ENCODE measurements at places on chromosomes 13 and 19.

- DNase-seq: no peak
Measured at GRCh38 chr19:32165141-32165540, 180.3 kb upstream of the ZNF507 start.

- no peak for DNase-seq
Measured at GRCh38 chr13:97212601-97213040, 9.5 kb upstream of the MBNL2 start.

DNA sequence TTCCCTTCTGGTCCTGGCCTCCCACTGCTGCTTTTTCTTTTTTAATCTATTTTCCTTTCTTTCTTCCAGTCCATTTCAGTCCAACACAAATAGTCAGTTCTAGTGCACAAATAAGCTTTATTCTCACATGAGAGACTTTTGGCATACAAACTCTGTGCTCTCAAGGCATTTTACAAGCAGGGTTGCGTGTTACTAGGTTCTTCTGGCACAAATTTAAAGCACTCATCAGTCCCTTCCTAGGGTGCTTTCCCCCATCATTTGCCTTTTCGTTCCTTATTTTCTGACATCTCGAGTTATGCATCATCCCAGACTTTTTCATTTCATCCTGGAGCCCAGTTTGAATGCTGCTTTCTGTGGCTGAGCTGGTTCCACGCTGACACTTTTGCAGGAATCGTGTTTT lies 29.8 kb upstream of the IL17D start:
- no peak for DNase-seq

DNA sequence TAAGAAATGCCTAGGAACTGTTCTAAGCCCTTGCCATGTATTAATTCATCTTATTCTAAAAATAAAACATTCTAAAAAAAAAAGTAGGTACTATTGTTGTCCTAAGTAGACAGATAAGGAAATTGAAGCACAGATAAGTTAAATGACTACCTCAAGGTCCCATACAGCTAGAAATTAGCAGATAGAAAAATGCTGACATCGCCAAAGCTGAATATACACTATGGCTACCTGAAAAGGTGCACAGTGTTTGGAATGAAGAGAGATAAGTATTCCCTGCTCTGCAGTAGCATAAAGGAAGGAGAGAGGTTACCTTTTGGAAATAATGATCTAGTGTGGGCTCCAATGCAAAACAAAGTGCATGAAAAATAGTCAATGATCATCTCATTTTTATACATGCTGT lies 65.3 kb downstream of the DCT start:
- no peak for DNase-seq

- no peak for DNase-seq
Measured at GRCh38 chr13:78398743-78399410, 204.5 kb downstream of the POU4F1 start.

DNA sequence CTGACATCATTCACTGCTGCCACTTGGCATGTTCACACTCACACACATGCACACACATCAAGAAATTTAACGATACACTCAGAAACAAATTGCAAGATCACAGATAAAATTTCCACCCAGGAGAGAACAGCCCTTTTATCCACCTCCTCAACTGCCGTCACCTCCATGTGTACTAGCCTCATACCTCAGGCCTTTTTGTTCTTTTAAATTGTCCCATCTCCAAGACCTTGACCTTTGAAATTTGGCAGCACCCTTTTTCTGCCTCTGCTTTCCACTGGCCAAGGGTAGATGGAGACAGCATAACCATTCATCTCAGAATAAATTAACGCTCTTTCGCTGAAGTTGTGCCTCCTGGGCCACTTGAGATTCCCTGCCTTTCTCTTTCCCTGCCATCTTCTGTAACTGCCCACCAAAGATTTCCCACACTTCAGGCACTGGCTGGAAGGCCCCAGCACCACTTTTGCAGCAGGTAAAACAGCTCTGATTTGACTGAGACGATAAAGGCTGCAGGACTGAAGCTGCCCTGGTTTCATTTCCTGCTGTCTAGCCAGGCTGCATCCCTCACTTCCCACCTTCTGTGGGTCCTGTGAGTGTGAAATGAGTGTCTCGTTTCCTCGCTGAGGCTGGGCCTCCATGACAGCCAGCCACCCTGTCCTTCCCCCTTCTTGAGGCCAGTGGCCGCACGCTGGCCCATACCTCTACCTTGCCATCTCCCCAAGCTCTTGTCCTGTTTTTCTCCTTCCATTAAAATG lies 39.3 kb downstream of the MBNL2 start:
- no peak for DNase-seq

- no peak for DNase-seq
Measured at GRCh38 chr13:110590577-110590976, 24.8 kb upstream of the NAXD start.

DNA sequence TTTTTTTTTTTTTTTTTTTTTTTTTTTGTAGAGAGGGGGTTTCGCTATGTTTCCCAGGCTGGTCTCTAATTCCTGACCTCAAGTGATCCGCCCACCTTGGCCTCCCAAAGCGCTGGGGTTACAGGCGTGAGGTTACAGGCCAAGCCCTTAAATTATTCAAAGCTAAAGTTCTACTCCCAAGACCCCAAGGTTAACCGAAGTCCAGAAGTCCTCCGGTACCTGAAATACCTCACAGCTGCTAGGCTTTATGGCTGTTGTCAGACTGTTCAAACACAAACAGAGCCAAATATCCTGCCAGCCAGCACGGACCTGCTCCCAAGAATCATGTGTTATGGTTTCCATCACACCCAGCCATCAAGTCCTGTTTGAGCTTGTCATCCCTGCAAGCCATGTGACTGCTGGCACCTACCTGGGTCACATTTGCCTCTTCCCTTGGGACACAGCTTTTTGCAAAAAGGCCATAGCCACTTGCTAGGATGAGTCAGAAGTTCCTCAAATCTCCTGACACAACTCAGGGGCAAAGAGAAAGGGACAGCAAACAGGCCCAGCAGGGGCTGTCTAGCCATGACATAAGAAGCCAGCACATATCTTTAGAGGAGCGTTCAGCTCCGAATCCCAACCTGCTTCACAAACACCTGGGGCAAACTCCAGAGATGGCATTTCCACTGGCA lies 129.9 kb downstream of the FOXO1 start:
- DNase-seq: no peak

- DNase-seq: no peak
Measured at GRCh38 chr13:101930331-101930730, 471.5 kb downstream of the FGF14 start.

DNA sequence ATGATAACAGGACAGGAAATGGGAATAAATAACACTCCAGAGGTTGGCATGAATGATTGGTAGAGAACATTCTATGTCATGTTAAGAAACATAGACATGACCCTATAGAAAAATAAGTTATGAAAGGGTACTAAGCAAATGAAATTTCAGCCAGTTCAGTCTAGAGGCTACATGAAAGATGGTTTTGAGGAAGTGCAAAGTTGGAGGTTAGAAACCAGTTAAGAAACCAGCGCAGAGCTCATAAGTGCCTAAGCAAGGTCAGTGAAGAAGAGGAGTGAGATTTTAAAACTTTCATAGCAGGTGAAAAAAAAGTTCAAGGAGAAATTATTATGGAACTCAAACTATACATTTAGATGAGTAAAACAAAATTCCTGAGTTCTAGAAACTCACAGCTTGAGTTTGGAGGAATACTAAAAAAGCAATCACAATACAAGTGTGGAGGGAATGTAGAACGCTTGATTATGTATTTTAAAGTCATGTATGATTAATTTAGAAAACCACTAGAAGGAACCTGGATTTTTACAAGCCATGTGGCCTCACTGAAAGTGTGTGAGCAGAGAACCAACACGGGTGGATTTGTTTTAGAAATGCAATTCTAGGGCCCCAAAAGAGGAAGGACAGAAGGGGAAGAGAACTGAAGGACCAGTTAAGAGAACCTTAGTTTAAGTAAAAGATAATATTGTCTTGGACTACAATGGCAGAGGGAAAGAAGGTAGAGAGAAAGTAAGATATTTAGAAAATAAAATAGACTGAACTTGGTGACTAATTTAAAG lies 162.4 kb downstream of the PCDH20 start:
- no peak for DNase-seq

GRCh38 chr19:47742634-47743033 lies 2.7 kb upstream of the NOP53 start:
- no peak for DNase-seq

- DNase-seq: no peak
Measured at GRCh38 chr13:44342741-44343140, 30.9 kb upstream of the SERP2 start.

- DNase-seq: no peak
Measured at GRCh38 chr13:70959035-70959775, 851.0 kb upstream of the KLHL1 start.

DNA sequence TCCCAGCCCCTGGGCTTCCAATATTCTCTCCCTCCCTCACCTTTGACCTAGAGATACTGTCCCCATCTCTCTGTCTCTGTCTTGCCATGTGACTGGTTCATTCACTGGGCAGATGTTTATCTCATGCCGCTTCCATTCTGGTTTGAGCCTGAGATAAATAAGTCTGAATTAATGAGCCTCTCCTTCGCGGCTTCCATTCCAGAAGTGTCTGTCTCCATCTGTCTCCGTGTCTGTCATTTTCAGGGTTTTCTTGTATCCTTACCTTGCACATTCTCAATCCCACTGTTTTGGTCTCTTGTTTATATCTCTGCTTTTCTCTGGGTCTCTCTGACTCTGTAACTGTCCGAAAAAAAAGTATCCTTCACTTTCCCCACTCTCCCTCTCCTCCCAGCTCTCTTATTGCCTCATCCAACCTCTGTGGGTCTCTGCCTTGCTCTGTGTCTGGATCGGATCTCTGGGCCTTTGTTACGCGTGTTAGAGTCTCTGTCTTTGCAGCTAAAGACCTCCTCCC lies 4.3 kb downstream of the SPHK2 start:
- no peak for DNase-seq

DNA sequence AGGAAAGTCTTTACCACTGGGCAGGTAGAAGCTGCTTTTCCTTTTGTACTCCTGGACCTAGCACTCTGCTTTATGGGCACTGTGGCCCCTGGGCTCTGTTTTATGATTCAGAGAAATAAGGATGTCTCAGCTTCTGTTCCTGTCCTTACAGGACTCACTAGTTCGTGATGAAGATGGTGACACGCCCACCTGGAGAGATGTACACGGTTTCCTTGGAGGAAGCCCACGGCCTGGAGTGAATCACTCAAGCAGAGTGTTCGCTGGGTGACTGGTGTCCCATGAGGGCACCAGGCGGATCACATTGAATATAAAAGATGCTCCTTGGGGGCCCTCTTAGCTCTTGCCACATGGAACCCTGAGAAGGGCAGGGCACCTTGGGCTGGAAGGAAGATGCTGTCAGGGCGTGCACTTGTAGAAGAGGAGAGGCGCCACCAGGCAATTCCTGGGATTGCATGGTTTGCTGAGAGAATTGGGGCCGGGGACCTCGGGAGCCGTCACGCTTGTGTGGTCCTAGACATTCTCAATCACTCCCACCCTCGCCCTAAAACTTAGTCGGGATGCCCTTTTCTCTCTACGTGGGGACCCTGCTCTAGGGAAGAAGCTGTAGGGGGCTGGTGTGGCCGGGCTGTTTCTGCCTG lies 202.6 kb downstream of the TSHZ3 start:
- DNase-seq: no peak

DNA sequence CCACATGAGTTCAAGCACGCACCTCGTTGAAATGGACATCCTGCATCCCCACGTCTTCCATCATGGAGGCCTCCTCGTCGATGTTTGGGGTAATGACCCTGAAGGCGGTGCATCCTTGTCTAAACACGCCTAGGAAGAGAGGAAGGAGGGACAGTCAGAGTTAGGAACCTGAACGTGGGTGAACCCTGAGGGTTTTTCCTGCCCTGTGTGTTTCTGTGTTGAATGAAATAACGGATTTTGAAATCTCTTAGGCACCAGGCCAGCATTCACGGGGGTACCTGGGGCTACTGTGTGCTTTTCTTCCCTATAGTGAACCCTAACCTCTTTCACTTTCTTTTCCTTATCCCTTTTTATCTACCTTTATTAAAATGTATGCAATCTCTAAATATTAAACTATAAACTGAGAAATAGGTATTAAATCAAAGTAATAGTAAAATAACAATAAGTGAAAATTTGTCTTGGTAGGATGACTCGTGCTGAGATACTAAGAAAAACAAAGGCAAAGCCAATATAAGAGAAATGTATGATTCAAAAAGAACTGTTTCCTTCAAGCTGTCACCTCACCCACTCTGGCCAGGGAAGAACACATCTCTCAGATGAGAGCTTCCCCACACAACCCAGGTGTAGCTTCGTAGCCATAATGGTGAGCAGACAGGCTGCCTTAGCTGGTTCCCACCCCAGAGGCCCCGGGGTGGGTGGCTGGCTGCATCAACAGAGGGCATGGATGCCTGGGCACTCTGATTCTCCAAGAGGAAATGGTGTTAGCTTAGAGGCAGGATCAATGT lies 72.1 kb upstream of the SLC15A1 start:
- no peak for DNase-seq

DNA sequence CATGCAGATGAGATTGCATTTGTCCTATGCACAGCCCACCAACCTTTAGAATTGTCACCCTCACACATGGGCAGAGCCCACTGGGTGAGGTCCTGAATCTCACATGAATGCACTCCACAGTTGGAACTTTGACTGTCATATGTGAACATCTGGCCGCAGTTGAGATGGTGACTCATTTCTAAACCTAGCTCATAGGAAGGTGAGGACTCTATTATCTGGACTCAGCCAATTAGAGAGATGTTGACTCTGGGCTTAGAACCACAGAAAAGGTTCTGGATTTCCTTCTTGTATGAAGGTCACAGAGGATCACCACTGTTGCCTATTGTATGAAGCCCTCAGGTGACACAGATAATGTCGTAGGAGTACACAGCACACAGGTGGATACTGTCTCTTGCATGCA lies 25.6 kb upstream of the ZNF681 start:
- DNase-seq: no peak

GRCh38 chr19:10718205-10719196 lies 622 bp downstream of the DNM2 start:
- no peak for DNase-seq

DNA sequence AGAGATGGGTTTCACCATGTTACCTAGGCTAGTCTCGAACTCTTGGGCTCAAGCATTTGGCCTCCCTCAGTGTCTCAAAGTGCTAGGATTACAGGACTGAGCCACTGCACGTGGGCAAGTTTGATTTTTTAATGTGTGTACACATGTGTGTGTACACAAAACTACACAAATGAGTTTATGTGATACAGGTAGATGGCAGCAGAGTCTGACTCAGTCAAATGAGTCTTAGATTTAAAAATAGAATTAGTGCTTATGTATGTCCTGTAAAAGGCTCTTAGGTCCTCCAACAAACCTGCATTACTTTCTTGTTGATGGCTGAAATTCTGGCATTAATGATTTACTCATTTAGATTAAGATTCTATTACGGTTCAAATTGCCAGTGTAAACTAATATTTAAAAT lies 293.7 kb downstream of the PCDH17 start:
- no peak for DNase-seq
